Astrocyte (in vitro differentiated cells and primary cell): ENCODE measurements at places on chromosomes 2 and 18.

DNA sequence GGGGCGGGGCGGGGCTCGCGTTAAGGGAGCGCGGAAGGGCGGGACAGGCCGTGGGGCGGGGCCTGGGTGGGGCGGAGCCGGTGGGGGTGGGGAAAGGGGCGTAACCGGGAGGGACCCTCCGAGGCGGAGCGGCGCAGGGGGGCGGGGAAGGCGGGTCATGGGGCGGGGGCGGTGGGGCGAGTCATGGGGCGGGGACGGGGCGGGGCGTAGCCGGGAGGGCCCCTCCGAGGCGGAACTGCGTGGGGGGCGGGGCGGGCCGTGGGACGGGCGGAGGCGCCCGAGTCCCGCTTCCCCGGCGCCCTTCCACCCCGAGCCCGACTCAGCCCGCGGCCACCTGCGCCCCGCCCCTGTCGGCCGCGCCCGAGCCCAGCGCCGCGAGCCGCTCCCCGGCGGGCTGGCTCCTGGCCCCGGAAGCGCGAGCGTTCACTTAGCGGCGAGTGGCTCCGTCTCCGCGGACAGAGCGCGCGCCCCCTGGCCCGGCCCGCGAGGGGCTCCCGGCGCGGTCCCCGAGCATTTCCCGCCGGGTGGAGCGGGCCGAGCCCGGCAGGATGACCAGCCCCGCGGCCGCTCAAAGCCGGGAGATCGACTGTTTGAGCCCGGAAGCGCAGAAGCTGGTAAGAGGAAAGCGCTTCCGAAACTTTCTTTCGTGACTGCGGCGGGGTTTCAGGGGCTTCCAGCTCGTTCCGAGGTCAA is 64.7 kb downstream of the LRRFIP1 start:
- DNase-seq: peak; percentile 66

DNA sequence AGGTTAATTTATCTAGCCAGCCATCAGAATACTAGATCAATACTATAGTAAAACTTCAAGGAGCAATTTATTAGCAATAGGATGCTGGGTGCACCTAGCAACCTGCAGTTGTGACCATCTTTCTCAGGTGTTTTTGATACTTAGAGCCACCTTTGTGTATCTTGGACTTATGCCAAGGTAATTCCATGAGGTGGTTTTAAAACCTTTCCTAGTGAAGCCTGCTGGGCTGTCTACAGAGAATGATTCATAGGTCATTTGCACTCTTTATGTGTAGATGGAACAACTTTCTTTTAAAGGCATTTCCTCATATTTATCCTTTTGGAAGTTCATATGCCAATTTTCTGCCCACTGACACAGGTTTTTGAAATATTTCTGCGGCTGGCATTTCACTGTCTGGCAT is 1030.1 kb upstream of the POU3F3 start:
- DNase-seq: no peak

DNA sequence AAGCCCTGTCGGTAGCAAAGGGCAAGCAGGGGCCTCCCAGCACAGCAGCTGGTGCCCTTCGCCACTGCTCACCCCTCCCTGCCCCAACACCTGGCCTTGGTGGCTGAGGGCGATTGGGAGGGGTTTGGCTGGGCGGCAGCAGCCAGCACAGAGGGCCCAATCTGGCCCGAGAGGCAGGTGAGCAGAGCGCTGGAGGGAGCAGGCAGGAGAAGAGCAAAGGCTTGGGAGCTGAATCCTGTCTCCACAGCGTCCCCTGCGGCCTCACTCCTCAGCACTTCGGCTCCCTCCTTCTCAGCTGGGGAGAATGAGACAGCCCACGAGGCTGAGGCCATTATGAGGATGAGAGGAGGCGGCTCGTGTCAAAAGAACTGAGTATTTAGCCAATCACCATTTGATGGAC is 74.9 kb upstream of the TAF1B start:
- no peak for DNase-seq

DNA sequence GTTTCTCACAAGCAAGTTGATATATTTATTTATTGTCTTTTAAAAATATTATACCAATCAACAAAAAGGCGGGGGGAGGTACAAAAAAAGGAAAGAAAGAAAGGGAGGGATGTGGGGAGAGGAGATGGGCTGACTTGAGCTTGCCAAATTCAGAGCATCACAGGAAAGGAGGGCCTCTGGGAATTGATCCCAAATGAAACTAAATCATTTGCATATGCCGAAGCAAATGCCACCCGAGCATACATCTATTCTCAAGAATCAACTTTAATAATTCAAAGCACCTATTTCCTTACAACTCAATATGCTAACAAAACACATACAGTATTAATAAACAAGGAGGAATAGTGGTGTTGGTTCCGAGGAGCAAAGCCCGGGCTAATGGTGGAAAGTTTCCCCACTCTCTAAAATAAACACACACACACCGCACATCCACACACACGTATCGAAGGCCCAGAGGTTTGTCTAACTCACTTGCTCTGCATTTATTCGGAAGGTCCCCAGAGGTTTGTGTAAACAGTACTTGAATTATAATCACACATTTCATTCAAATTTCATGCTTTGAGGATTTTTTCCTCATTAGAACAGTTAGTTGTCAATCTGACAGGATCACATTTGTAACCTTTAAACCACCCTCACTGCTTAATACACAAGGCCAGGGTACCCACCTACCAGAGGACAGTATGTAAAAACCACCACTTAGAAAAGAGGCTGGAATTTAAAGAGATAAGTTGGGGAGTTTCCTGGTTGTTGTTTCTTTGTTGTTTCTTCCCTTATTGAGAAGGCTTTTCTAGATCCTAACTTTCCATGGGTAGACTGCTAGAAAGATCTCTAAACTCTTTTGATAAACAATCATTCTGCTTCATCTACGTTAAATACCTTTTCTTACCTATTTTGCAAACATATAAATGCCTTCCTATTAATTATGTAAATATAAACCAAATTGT is 264.7 kb downstream of the TCF4 start:
- DNase-seq: no peak

- DNase-seq: no peak
These were observed 47.1 kb upstream of the REL start for GRCh38 chr2:60834270-60834717.

GRCh38 chr18:30277676-30278075 is 764.9 kb downstream of the DSC3 start:
- DNase-seq: no peak

GRCh38 chr2:204346906-204347305 is 198.4 kb upstream of the PARD3B start:
- no peak for DNase-seq

DNA sequence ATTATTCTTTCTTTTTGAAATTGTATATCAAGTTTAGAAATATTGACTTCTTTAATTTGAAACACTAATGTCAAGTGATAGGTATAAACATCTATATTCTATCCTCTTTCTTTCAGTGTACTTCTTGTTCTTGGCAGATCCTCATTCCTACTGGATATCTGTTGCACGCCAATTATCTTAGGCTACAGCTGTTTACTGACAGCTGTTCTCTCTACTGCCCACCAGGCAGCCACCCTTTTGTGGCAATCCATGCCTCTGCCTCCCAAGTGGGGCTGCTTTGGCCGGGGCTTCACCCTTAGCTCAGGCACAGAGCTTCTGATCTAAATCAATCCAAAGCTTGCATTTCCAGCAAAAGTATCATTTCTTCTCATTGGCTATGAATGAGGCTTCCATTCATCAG is 50.6 kb upstream of the ITSN2 start:
- no peak for DNase-seq

GRCh38 chr2:229150317-229150716 is 120.8 kb downstream of the PID1 start:
- no peak for DNase-seq

GRCh38 chr2:105103481-105103880 is 65.6 kb downstream of the MRPS9 start:
- DNase-seq: no peak

DNA sequence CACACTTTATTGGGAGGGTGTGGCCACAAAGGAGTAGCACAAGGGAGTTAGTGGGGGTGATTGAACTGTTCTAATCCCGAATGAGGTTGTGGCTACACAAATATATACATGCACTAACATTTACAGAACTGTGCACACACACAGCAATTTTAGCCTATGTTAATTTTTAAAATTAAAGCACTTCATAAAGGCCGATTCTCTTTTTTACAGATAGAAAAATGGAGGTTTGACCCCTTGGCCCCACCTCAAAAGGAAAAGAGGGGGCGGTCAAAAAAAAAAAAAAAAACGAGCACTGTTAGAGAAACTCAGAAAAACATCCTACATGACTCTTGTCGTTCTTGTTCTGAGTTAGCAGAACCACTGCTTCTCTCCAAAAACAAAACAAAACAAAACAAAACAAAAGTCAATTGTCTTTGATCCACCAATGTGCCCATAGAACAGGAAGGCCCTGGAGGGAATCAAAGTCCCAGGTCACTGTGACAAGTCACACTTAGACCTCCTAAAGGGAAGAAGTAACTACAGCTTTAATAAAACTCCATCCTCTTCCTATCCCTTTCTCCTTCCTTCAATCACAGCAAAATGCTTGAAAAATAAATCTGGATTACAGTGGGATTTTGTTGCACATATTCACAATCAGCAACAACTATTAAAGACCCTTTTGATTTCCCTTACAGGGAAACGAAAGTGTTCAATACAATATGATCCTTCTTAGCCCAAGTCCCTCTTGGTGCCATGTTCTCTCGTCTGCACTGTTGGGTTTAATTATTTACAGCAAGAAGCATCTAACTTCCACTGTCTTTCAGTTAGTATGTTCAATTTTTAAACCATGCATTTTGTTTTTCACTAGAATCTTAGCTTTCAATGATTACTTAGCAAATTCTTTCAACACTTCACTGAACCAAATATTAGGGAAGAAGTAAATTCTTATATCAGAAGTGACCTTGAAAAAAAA is 16.6 kb downstream of the LRP2 start:
- no peak for DNase-seq

- DNase-seq: no peak
These were observed 649.9 kb upstream of the FANCL start for GRCh38 chr2:58890865-58891525.

DNA sequence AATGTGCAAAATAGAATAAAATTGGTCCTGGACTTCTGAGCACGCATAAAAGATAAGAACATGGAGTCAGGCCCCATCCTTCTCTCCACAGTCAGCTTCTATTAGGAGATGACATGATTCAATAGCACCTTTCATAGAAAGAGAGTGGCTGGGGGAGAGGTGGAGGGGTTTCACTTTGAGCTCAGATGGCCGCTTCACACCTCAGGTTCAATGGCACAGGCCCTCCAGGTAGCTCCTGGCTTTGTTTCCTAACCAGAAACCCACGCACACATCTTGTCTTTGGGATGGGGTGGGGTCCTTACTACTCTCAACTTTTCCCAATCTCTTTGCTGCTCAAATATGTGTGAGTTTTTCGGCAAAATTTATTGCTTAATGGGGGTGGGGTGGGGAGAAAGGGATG is 332.3 kb downstream of the CLIP4 start:
- no peak for DNase-seq

DNA sequence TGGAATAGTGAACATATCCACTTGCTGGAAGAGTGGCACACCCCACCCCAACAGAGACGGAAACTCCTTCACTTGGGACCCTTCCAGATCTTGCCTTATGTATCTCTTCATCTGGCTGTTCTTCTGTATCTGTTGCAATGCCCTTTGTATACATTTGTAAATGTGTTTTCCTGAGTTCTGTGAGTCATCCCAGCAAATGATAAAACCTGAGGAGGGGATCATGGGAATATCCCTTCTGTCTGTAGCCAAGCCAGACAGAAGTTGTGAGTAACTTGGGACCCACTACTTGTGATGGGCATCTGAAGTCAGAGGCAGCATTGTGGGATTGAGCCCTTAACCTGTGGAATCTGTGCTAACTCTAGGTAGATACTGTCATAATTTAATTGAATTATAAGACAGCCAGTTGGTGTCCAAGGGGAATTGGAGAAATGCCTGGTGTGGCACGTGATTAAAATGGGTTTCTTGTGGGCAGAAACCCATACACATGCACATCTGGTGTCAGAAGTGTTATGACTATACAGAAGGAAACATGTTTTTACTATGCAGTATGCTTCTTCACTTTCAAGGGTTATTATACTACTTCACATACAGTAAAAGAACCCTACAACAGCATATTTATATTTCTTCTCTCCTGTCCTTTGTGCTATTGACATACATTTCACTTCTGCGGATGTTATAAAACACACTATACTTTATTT is 32.3 kb upstream of the TMEM247 start:
- DNase-seq: no peak

DNA sequence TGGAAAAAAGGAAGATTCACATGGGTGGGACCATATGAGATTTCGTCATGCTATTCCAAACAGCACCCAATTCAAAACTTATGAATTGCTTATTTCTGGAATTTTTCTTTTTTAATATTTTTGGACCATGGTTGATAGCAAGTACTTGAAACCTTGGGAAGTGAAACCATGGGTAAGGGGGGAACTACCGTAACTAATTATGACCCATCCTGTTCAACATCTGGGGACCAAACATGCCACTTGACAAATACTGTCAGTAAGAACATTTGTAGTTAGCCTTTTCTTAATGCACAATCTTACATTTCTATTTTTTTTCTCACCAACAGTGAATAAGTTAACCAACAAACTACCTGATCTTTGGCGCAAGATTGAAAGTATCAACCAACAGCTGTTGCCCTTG is 105.7 kb upstream of the TTC39C start:
- no peak for DNase-seq

GRCh38 chr2:155310589-155310988 is 612.1 kb downstream of the KCNJ3 start:
- DNase-seq: peak; percentile 2

- peak; percentile 39 for DNase-seq
These were observed 8.9 kb downstream of the TEX44 start for GRCh38 chr2:231601356-231602229.

- DNase-seq: peak; percentile 79
These were observed 31.1 kb downstream of the SIGLEC15 start for GRCh38 chr18:45856531-45856930.

DNA sequence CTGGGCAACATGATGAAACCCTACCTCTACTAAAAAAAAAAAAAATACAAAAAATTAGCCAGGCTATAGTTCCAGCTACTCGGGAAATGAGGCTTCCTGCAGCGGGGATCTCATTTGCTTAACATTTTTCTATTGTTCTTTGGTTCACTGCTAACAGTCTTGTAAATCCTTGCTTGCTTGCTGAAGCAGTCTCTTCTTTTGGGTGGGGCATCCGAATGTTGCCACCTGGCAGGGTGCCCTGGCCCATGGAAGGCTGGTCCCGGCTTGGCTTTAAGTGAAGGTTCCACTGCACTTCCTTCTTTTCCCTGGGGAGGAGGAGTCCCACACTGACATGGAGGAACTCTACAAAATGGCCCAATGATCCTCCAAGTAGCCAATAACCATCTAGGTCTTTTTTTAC is 6.0 kb upstream of the ANKRD29 start:
- DNase-seq: no peak
